ENCODE measurements at places on chromosomes 5 and 9.
A peak's percentile ranks its signal among the peaks of the same experiment; 100 is the strongest.

GRCh38 chr5:102856389-102856777 is 101.3 kb downstream of the PAM start:
- DNase-seq = no peak

DNA sequence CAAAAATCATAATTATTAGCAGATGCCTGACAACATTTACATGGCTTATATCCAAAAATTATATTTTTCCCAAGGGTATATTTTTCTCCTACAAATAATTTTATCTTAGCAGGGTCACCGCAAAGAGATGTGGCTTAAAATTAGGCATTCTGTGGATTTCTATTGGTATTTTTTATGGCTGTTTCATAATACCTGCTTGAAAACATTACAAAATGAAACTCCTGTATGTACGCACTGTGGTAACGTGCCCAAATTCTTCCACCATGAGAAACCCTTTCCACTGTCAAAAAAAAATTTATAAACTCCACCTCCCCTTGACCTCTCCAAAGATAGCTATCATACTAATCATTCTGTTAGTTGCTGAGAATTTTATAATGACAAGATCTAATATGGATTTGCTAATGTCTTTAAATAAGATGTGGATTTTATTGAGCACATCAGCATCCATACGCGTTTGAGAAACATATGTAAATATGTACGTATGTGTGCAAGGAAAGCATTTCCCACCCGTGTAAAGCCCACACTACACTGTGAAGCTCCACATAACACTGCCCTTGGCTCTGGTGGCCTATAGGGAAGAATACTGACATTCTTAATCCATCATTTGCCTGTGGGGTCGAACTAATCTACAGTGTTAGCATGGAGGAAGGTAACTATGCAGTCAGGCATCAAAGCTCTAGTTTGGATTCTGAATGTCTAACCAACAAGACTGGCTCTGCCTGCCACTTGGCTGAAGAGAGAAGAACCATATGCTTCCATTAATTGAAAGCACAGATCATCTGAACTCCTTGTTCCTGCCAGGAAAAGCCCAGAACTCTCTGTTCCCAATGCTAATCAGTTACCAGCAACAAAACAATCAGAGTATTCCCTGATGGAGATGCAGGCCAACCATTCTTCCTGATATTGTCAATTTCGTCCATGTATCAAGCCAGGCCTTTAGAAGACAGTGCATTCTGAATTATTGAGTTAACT is 244.7 kb downstream of the SPOCK1 start:
- no peak for DNase-seq

DNA sequence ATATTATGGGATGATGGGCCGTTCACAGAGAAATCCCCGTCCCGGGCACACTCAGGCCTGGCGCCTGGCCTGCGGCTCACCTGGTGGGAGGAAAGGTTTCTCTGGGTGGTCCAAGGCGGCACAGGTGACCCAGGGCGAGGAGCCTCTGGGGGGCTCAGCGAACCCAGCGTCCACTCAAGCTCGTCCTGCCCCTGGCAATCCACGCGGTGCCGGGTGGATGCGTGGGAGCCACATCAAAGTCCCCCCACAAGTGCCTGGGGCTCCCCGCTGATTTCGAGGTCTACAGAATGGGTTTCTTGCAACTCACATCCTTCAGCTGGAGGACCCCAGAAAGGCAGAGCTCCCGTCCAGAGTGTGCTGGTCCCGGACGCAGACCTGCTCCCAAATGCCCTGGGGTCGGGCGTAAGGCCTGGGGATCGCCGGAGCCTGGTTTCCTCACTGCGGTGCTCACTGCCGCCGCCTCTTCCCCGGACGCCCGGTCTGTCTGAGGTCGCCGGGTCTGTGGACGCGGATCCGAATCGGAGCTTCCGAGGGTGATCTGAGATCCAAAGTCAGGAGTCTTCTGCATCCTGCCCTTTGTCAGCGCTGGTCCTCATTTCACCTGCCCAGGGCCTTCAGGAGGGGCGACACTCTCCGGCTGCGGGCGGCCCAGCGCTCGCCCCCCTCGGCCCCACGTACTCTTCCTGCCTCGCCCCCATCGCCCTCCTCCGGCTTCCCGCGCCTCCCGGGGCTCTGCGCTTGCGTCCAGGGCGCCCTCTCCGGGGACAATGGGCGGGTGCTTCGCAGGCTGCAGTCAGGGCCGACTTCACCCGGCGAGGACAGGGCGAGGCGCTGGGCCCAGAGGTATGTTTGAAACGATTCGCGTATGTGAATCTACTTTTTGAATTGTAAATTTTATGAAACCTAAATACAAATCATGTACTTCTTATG is 20.0 kb upstream of the RUFY1 start:
- DNase-seq = peak; percentile 82

- DNase-seq = no peak
Measured at GRCh38 chr5:147882586-147883313, 4.2 kb downstream of the SCGB3A2 start.

DNA sequence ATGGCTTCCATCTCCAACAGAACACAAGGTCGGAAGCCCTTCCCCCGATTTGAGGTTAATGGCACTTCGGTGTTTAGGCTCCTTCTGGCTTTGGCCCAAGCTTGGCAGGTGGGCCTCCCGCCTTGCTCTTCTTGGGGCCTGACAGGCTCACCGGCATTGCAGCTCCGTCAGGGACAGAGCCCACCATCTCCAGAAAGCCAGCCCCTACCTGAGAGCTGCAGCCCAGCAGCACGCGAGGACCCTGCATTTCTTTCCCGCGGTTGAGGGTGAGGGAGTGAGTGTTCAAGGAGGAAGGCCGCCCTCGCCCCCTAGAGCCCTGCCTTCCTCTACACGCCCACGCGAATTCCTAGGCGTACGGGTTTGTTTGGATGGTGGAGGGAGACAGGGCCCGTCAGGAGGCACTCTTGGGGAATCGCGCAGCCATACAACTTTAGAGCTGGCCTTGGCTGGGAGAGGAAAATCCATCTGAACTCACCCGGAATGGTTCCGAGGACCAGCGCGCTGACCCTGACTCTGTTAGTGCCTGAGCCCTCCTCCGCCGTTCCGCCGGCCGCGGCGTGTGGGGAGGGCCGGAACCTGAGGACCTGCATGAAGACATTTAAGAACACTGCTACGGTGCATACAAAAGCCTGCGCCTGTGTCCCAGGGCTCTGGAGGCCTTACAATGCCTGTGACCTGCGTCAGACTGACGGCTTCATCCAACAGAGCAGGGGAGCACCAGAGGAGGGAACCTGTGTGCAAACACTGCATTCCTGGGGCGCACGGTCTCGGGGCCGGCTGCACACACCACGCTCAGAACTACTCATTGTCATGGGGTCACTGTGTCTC is 73.8 kb downstream of the MRPL36 start:
- no peak for DNase-seq

DNA sequence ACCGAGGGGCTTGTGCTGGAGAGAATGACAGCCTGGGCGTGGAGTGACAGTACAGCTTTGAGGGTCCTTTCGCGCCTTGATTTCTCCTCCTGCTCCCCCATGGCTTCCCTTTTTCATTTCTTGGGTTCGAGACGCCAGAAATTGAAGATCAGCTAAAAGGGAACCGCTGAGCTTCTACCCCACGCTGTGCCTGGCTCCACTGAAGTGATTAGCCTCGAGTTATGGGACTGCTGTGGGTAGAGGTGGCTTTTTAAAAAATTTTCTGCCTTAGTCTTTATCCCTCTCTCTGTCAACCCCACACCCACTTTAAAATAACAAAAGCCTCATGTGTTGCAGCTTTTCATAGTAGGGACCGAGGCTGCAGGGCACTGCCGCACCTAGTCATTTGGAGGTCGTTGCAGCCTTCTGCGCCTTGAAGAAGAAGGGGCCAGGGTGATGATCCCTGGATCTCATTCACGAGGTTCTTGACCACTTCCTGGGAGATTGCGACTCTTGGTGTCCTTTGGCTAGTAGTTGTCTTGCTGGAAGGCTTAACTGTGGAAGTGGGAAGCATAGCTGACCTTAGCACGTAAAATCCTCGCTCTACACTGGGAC is 603 bp downstream of the PPIP5K2 start:
- DNase-seq = no peak

DNA sequence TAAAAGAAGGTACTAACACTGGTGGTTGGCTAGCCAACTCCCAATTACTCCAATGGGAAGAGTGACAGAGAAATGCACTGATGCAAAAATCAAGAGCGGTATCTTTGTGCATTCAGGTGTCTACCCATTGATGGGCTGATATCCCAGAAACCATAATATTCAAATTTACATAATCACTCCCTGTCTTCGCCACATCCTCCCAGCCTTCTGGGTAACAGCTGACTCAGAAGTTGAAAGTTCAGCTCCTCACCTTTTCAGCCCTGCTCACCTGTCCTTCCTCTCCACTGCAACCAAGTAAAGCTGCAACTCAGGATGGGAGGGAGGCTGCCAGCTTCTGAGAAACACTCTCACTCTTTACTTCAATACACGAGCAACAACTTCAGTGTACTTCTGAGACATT is 6.9 kb downstream of the SUSD1 start:
- DNase-seq = no peak

DNA sequence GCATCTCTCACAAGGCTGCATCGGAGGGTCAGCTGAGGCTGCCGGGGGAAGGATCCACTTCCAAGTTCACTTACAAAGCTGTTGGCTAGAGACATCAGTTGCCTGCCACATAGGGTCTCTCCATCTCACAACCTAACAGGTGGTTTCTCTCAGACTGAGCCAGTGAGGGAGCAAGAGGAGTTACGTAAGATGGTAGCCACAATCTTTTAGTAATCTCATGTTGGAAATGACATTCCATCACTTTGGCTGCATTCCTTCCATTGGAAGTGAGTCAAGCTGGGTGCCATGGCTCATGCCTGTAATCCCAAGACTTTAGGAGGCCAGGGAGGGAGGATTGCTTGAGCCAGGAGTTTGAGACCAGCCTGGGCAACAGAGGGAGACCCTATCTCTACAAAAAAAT is 7.4 kb upstream of the GRK6 start:
- DNase-seq = no peak

DNA sequence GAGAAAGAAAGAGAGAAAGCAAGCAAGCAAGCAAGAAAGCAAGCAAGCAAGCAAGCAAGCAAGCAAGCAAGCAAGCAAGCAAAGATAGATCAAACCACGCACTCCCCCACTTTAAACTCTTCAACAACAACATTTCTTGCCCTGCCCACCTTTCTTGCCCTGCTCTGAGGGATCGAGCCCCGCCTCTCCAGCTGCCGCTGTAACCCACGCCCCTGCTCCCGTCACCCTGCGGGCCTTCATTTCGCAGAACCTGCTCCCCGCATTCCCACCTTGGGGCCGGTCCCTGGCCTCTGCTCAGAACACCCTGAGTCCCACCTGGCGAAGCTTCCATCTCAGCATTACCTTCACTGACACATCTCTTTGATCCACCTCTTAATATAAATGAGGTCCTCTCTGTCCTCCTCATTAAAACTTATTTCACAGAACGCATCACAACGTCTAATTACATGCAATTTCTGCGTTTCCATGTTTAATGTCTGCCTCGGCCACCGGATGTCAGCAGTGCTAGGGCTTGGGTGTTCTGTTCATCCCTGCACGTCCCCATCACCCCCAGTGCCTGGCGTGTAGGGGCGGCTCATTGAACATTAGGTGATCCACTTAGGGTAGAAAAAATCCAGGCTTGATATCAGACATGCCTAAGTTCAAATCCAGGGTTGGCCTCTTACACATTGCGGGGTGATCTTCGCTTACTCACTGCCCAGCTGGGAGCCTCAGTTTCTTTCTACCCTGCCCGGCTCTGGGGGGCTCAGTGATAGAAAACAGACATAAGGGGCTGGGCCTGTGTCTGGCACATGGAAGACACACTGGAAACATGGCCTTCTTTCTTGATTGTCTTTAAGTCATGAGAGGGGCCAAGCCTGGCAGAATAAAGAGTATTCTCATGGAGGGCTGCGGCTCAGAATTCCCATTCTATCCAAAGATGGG is 187.6 kb downstream of the DAB2IP start:
- DNase-seq = no peak

DNA sequence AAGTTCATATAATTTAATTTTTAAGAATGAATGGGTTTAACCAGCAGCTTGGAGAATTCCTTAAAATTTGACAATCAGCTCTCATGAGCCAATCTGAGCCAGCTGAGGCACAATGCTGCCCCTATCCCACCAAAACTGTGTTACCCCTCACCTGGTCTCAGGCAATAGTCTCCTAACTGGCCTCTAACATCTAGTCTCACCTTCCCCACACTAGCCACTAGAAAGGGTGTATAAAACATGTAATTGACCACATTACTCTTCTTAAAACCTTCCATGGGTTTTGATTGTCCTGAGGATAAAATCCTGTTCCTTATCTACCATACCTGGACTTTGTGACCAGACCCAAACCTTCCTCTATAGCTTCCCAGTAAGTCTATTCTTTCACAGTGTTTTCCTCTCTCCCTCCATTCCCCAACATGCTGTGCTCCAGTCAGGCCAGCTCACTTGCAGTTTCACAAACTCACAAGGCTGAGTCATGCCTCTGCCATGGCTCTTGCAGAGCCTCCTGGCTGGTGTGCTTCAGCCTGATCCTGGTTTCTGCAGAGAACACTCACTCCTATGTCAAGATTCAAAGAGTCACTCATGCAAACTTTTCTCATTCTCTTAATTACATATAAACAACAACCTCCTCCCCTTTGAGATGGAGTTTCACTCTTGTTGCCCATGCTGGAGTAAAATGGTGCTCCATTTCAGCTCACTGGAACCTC is 16.0 kb upstream of the ZCCHC7 start:
- DNase-seq = no peak

DNA sequence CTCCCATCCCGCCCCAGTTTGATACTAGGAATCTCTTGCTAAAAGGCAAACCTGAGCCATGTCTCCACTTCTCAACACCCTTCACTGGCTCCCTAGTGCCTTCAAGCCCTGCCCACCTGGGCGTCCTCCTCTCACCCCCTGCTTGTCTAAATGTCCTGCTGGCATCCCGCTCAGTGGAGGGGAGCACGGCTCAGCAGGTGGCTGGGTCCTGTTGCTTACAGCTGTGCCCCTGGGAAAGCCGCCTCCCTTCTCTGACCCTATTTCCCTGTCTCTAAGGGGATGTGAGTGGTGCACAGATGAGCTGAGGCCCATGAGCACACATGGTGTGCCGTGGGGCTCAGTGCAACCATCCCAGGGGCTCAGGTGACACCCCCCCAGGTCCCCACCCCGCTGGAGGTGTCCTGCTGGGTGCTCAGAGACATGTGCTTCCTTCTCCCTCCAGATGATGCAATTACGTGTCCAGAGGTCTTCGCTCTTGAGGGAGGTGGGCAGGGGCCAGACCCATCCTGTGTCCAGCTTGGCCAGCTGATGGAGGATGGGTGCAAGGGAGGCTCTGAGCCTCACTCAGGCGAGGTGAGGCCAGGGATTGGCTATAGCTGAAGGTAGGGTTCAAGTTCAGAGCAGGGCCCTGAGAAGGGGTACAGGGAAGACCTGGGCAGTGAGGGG is 24.1 kb downstream of the FLT4 start:
- DNase-seq = no peak
